ENCODE measurements at places on chromosomes 6 and 20.

DNA sequence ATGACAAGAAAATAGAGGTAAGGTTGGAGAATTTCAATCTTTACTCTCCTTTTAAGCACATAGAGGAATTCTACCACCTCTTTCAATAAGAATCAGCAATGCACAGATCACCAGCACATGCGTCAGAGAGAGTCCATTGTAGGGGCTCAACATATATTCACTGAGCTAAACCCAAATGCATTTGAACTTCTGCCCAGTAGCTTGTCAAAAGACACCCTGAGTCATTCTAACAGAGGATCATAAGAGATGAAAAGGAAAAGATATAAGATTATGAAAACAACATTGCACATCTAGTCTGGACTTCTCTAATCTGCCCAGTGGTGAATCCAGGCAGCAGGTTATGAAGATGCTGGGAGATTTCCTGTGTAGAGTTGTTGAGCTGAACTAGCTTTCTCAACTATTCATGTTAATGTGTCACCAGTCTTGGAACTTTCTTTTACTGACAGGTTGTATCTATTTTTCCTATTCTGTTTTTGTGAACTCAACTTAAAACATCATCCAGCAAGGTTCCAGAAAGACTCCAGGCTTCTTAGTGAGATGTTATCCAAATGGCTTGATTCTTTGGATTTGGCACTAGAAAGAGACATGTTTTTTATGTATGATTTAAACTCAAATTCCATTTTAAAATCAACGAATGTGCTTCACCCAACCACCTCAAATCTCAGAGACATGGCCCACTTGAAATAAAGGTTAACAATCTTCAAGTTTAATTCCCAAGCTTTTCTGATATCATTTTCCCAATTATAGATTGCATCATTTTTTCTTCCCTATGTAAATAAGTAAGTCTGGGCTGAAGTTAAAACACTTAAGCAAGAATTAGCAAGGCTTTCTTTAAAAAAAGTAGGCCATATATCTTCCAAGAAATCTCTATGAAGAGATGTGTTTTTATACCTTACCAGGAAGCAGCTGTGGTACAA, 89.3 kb downstream of the TSHZ2 start:
- no peak for DNase-seq

- DNase-seq = no peak
Measured at GRCh38 chr6:90044833-90045381, 150.6 kb downstream of the GJA10 start.

DNA sequence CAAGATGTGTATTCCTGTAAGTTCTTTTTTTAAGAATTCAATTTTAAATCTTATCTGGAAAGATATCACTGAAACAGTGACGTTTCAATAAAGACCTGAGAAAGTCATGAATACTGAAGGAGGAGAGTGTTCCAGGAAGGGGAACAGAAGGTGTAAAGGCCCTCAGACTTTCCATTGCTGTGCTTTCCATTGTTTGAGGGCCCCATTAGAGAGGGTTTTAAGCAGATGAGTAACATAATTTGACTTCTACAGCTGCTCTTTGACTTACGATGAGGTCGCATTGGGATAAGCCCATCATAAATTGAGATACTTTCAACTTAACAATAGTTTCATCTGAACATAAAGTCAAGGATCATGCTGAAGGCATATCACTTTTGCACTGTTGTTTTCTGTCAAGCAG, 24.7 kb downstream of the ACOT13 start:
- DNase-seq = no peak

GRCh38 chr6:26272171-26272637, 92.8 kb upstream of the BTN3A2 start:
- no peak for DNase-seq

DNA sequence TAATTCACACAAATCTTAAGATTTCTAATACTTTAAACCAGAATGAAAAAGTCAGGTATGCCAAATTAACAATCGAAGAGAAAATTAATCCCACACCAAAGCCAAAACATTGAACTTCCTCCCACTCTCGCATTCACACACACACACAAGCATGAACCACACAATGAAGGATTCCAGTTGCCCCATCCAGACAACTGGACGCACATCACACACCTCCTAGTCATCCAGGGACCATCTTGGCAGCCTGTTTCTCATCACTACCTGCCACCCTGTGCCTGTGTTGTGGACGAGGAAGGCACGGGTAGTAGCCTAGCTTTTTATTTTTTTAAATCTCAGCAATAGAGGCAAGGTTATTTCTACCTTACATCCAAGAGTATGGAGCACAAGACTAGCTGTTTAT, 15.2 kb downstream of the B4GALT5 start:
- no peak for DNase-seq

GRCh38 chr20:62089393-62089792, 23.7 kb upstream of the TAF4 start:
- no peak for DNase-seq

DNA sequence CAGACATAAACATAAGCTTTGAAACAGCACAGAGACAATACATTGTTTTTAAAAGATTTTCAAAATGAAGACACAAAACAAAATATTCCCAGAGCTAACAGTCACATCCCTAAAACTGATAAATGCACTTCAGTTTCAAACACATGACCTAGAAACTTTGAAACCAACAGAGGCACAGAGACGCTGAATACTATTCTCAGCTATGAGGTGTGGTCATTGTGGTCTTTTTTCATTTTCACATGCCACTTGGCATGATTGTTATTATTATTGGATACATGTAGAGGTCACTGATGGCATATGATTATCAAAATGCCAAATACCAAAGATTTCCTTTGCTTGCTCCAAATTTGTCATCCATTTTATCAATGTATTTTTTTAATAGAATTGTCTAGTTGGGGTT, 306.9 kb downstream of the QKI start:
- no peak for DNase-seq

GRCh38 chr6:116450769-116451740, 10.1 kb upstream of the CALHM6 start:
- DNase-seq = no peak

Data from fibroblast of the conjunctiva (primary cell).